ENCODE measurements at places on chromosomes 7 and 10. TPM values are rescaled to one million over a fixed set of nuclear protein-coding genes. Genes with fewer than 3 reads are reported as not detected.

DNA sequence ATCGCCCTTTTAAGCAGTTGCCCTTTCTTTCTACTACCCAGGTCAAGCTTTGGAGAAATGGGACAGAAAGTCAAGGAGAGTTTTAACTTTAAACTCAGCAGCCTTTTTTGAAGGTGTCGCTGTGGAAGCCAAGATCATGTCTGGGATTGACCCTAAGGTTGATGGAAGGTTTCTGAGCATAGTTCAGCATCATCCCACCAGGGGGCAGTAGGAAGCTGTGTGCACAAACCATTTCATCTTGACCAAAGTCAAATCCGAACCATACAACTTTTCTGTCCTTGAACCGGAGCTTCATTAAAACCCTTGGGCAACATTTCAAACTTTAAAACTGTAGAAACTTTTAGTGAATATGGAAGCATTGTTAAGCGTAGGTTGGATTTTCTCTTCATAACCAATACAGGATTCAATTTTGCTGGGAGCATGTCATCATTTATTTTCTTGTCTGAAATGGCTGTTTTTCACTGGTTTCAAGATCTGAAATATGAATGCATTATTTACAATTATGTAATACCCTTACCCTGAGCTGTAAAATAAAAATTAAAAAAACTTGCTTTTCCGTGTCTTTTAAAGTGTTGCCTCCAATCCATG is 214.4 kb upstream of the KIAA1217 start:
- no peaks in the 10 kb centered on the region for H3K36me3 ChIP-seq
- H3K4me1 ChIP-seq: peaks cover 6% of the 10 kb centered on the region
- no peaks in the 10 kb centered on the region for H3K27me3 ChIP-seq
- peak; percentile 36 for DNase-seq
- peak overlapping the region; percentile 17 for H3K4me3 ChIP-seq

- H3K27ac ChIP-seq: no peak overlapping the region
- H3K27me3 ChIP-seq: no peaks in the 10 kb centered on the region
- DNase-seq: no peak
- no peak overlapping the region for H3K4me3 ChIP-seq
These were observed 463.6 kb upstream of the DPP6 start for GRCh38 chr7:153588586-153588985.

The TMEM176A gene
- 18.5 TPM for total RNA-seq

The CALCR gene
- total RNA-seq: 0.08 TPM

DNA sequence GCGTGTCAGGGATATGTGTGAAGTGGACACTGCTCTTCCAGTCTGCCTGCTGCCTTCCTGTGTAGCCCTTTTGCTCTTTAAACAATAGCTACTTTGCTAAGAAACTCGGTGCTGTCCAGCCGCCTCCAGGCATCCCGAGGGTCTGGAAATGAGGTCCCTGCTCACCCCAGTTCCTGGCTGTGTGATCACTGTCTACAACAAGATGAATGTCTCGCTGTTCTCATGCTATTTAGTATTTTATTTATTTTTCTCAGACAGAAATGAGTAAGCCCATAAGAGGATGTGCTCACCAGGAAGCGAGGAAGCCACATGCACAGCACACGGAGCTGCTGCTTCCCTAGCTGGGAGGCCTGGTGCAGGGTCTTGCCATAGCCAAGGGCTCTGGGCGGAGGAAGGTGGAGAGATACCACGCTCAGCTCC is 167.0 kb upstream of the PITRM1 start:
- H3K27ac ChIP-seq: no peak overlapping the region
- no peaks in the 10 kb centered on the region for H3K4me1 ChIP-seq
- H3K4me3 ChIP-seq: no peak overlapping the region
- no peaks in the 10 kb centered on the region for H3K27me3 ChIP-seq
- H3K36me3 ChIP-seq: no peaks in the 10 kb centered on the region

DNA sequence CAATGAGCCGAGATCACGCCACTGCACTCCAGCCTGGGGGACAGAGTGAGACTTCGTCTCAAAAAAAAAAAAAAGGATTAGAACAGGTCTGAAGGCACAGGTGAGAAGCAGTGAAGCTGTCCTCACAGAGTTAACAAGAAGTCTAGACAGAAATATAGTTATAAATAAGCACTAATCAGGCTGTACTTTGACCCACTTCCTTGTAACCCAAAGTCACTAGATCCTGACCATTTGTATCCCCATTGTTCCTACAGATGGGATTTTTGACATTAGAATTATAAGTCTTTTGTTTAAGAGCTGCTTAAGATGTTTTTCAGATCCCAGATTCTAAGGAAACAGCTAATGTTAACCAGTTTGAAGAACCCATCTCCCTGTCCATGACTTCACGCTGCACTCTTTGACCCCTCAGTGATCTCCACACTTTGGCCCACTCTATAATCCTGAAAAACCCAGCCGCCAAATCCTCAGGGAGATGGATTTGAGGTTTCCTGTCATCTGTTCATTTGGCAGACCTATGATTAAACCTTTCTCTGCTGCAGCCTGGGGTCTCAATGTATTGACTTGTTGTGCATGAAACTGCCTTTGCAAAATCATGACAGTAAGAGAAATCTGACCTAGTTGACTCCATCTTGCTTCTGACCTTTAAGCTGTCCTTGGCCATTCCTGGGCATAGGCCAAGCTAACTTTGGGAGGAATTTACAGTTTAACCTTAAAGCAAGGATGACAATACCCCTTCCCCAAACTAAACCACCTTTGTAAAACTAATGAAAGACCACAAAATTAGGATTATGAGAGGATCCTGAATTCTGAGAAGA is 11.4 kb downstream of the SSMEM1 start:
- no peaks in the 10 kb centered on the region for H3K4me1 ChIP-seq
- no peaks in the 10 kb centered on the region for H3K36me3 ChIP-seq
- H3K4me3 ChIP-seq: no peak overlapping the region
- no peak overlapping the region for H3K27ac ChIP-seq
- DNase-seq: no peak
- H3K27me3 ChIP-seq: peaks cover 4% of the 10 kb centered on the region

The FGFBP3 gene
- 0.22 TPM for total RNA-seq

Measured in left ventricle myocardium inferior (tissue), 1 donor.